GM03348 (cell line): ENCODE measurements at places on chromosomes 1 and 21.

GRCh38 chr1:109267743-109268300 lies 15.1 kb downstream of the PSRC1 start:
- DNase-seq = no peak

DNA sequence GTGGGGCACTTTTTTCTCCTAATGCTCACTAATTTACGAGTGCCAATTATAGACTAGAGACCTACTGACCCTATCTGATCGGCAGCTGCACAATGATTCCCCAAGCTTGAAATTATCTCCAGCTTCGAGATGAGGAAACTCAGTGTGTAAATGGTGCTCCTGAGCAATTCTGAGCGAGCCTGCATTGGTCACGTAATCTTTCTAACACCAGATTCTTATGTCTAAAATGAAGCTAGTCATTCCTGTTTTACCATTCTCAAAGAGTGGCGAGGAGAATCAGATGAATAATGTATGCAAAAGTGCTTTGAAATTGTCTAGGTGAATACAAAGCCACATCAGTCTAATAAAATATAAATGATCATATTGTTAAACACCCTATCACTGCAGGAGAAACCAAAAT lies 318.1 kb upstream of the FAM78B start:
- no peak for DNase-seq

GRCh38 chr1:248613742-248614141 lies 16.2 kb upstream of the OR2T10 start:
- DNase-seq = no peak

DNA sequence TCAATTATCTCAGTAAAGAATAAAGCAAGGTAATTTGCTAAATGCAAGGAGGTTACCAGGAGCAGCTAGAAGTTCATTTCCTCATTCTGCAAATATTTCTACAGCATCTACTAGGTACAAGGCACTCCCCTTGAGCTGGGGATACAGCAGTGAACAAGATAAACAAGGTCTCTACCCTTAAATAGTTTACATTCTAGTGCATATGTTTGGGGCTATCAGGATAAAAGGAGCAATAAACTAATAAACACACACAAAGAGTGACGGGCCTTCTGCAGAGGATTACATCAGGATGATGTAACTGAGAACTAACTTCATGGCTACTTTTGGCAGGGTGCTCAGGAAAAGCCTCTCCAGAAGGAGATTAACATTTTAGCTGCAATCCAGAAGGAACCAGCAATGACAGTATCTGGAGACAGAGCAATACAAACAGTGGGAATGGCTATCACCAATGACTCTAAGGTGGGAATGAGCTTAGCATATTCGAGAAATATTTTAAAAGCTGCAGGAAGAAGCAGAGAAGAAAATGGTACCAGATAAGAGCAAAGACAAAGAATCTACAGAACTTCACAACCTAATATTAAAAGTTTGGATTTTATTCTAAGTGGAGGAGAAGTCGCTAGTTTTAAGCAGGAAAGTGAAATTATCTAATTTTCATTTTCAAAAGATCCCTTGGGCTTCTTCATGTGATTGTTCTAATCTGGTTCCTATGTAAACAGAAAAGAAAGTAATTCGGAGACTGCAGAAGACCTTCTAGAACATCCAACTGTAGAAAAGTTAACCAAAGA lies 25.8 kb downstream of the TP53BP2 start:
- peak; percentile 57 for DNase-seq

- peak; percentile 42 for DNase-seq
These were observed 80.5 kb downstream of the OMA1 start for GRCh38 chr1:58465825-58466629.

- DNase-seq = no peak
These were observed 1363.9 kb upstream of the ADGRL2 start for GRCh38 chr1:80436851-80437250.

DNA sequence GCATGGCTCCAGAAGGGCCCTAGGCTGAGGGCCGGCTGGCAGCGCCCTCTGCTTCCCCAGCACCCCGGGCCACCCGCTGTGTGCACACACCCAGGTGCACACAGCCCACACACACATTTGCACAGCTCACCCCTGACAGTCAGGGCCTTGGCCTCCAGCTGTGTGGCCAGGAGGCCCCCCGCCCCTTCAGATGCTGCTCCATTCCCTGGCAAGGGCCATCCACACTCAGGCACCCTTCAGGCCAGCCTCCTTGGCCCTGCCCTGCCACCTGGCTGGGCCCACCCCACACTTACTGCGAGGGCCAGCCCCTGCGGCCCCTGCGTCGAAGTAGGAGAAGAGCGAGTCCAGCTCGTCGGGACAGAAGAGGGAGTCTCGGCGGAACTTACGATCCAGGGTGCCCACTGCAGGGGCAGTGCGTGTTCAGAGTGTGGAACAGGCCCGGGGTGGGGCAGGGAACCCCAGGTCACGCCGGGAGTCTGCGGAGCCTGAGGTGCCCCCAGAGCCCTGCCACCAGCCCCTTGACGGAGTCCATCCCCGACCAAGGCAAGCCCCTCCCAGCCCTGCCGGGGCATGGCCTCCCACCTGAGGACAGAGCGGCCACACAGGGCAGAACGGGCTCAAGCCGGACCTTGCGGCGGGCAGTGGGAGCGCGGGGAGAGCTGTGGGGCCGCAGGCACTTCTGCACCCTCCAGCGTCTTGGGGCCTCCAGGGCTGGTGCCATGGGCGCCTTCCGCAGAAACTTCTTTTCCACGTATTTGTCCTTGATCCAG lies 12.4 kb downstream of the ACAP3 start:
- DNase-seq = no peak

DNA sequence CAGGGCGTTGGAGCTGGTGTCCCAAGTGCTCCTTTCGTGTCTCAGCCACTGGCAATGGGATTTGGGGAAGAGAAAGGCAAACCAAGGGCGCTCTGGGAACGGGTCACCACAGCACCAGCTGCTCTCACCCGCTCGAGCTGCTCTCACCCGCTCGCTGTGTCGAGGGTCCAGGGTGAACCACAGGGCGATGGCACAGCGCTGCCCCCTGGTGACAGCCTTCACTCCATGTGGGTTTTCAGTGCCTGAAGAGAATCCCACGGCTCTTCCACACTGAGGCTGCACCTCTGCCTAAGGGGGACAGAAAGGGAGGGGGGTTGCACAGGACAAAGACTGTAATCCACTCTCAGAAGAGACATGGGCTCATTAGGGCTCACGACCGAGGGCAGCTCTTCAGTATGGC lies 7.1 kb upstream of the CLDN19 start:
- DNase-seq = peak; percentile 47

DNA sequence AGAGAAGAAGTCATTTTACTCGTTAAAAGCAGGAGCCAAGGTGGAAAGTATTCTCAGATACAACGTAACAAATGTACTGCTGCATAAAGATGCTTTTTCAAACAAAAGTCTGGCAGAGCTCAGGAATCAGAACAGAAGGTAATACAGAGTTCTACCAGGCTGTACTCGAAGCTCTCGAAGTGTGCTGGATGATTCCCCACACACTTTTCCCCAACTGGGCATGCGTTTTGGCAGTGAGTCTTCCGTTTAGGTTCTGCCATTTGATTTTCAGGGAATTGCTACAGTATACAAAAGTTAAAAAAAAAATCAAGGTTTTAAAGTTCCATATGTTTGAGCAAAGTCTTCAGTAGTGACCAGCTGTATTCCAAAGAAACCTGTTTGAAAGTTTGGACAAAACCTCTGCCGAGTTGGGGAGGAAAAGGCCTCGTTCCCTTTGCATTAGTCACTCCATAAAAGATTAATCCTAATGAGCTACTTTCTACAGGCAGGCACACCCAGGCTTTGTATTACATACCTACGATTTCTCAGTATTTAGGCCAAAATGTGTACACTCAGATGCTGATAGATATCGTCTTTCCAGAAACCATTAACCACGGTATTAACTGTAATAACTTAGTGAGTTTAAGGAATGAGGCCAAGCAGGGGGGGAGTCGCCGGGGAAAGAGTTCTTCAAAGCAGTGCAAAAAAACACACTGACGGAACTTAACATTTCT lies 477.1 kb downstream of the LMO4 start:
- DNase-seq = peak; percentile 68

DNA sequence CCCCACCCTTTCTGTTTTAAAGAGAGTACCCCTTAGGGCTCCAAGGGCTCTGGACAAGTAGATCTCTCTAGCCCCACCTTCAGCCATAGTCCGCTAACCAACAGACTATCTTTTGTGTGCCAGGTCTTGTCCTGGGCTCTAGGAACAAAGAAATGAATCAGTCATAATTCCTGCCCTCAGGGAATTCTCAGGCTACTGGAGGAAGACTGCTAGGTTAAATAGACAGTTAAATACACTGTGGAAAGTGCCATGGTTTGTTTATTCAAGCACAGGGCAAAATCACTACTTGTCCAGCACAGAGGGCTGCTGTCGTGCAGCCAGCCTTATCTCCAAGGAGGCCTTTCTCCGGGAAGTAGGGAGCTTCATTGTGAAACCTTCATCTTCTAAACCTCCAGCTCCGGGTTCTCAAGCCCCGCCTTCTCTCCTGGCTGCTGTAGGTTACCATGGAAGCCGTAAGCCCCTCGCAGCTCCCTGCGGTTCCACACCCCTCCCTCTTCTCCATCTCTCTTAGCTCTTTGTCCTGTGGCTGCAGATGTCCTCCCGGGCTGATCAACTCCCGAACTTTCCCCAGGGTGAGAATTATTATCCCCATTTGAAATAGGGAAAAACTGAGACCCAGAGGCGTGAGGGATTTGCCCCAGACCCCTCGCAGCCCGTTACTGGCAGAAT lies 29.8 kb downstream of the SHISAL2A start:
- DNase-seq = no peak

DNA sequence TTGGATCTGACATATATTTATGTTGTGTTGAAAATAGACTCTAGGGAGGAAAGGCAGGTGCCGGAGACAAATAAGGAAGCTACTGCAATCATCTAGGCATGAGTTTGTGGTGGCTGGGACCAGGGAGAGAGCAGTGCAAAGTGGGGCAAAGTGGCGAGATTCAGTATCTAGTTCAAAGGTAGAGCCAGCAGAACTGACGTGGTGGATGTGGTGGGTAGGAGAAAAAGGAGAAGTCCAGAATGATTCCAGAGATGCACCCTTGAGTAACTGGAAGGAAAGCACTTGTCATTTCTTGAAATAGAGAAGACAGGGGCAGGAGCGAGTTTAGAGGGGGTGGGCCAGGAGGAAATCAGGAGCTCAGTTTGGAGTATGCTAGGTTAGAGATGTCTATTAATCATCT lies 275.2 kb downstream of the KAZN start:
- no peak for DNase-seq
